Upper lobe of left lung (tissue), 6 donors: ENCODE measurements at places on chromosomes 2 and 18. TPM values are rescaled to one million over a fixed set of nuclear protein-coding genes. Genes with fewer than 3 reads are reported as not detected.
A peak's percentile ranks its signal among the peaks of the same experiment; 100 is the strongest.

The CXXC1 gene
- 88.1 TPM for total RNA-seq

The IRS1 gene
- total RNA-seq, result 11.5 TPM

The PID1 gene
- 33.9 TPM for total RNA-seq

The C2orf66 gene
- total RNA-seq, result not detected

The ZNF804A gene
- 0.59 TPM for total RNA-seq

The CWC22 gene
- 16.0 TPM for total RNA-seq

The SAG gene
- not detected for total RNA-seq

The TFCP2L1 gene
- 37.7 TPM for total RNA-seq

GRCh38 chr18:46464926-46465655 lies 191.9 kb downstream of the LOXHD1 start:
- no peak overlapping the region for H3K27ac ChIP-seq
- no peak for DNase-seq
- no peaks in the 10 kb centered on the region for H3K27me3 ChIP-seq
- H3K4me3 ChIP-seq, result no peak overlapping the region
- no peaks in the 10 kb centered on the region for H3K36me3 ChIP-seq

- no peaks in the 10 kb centered on the region for H3K36me3 ChIP-seq
- no peak overlapping the region for H3K4me3 ChIP-seq
- no peak overlapping the region for H3K27ac ChIP-seq
- DNase-seq, result no peak
- no peaks in the 10 kb centered on the region for H3K27me3 ChIP-seq
Observed at GRCh38 chr18:10131081-10131459, 217.3 kb downstream of the VAPA start.

GRCh38 chr2:182259629-182260150 lies 167.1 kb downstream of the PDE1A start:
- H3K27ac ChIP-seq, result no peak overlapping the region
- no peaks in the 10 kb centered on the region for H3K4me1 ChIP-seq
- no peak for DNase-seq
- H3K4me3 ChIP-seq, result no peak overlapping the region

- H3K27me3 ChIP-seq, result no peaks in the 10 kb centered on the region
- H3K4me1 ChIP-seq, result no peaks in the 10 kb centered on the region
- H3K4me3 ChIP-seq, result no peak overlapping the region
- H3K27ac ChIP-seq, result no peak overlapping the region
Observed at GRCh38 chr18:12748671-12749070, 45.8 kb downstream of the PSMG2 start.

DNA sequence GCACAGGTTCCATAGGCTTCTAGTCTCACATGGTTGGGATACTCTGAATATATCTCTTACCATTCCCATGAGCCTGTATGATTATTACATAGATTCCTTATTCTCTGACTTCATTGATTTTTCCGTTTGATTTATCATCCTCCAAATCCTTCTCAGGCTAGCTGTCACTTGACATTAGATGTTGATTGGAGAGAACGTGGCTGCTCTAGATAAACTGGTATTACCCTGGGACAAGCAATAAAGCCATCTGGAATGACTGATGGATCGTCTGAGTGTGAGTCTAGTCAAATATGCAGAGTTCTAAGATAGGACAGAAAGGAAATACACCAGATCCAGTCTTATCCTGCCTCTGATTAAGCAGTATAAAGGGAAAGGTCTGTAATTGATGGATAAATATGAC lies 325.6 kb upstream of the EPHA4 start:
- DNase-seq, result no peak
- no peak overlapping the region for H3K4me3 ChIP-seq
- no peaks in the 10 kb centered on the region for H3K36me3 ChIP-seq
- no peak overlapping the region for H3K27ac ChIP-seq
- no peaks in the 10 kb centered on the region for H3K27me3 ChIP-seq

- H3K36me3 ChIP-seq, result no peaks in the 10 kb centered on the region
- H3K4me1 ChIP-seq, result peaks cover 57% of the 10 kb centered on the region
- no peak for DNase-seq
- no peaks in the 10 kb centered on the region for H3K27me3 ChIP-seq
- H3K27ac ChIP-seq, result peak overlapping the region; percentile 93
- peak overlapping the region; percentile 89 for H3K4me3 ChIP-seq
Observed at GRCh38 chr2:222862106-222862908, 1.5 kb downstream of the ACSL3 start.

GRCh38 chr2:190625691-190626090 lies 23.2 kb upstream of the NAB1 start:
- no peak overlapping the region for H3K4me3 ChIP-seq

- H3K36me3 ChIP-seq, result no peaks in the 10 kb centered on the region
- DNase-seq, result no peak
Observed at GRCh38 chr18:7579176-7579917, 12.2 kb downstream of the PTPRM start.

- no peaks in the 10 kb centered on the region for H3K36me3 ChIP-seq
- DNase-seq, result no peak
- H3K27me3 ChIP-seq, result no peaks in the 10 kb centered on the region
- peaks cover 9% of the 10 kb centered on the region for H3K4me1 ChIP-seq
Observed at GRCh38 chr18:7577706-7578105, 10.6 kb downstream of the PTPRM start.

- H3K36me3 ChIP-seq, result no peaks in the 10 kb centered on the region
- no peak for DNase-seq
- no peaks in the 10 kb centered on the region for H3K27me3 ChIP-seq
- H3K4me3 ChIP-seq, result no peak overlapping the region
Observed at GRCh38 chr2:67036444-67036843, 360.7 kb upstream of the ETAA1 start.

DNA sequence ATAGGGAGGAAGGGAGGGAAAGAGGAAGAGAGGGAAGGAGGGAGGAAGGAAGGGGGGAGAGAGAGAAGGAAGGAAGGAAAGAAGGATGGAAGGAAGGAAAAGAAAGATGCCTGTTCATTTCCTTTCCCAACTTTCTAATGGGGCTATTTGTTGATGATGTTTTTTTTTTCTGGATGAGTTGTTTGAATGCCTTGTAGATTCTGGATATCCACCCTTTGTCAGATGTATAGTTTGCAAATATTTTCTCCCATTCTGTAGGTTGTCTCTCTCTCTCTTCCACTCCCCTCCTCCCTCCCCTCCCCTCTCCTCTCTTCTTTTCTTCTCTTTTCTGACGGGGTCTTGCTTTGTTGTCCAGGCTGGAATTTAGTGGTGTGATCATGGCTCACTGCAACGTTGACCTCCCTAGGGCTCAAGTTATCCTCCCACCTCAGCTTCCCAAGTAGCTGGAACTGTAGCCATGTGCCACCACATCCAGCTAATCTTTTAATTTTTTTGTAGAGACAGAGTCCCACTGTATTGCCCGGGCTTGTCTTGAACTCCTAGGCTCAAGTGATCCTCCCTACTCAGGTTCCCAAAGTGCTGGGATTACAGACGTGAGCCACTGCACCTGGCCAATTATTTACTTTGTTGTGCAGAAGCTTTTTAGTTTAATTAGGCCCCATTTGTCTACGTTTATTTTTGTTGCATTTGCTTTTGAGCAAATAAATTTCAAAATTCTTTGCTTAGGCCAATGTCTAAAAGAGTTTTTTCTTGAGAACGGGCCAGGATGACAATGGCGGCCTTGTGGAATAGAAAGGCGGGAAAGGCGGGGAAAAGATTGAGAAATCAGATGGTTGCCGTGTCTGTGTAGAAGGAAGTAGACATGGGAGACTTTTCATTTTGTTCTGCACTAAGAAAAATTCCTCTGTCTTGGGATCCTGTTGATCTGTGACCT lies 57.3 kb upstream of the FAM117B start:
- DNase-seq, result no peak
- no peaks in the 10 kb centered on the region for H3K36me3 ChIP-seq
- H3K27ac ChIP-seq, result no peak overlapping the region
- H3K27me3 ChIP-seq, result no peaks in the 10 kb centered on the region
- H3K4me1 ChIP-seq, result no peaks in the 10 kb centered on the region

GRCh38 chr2:204143216-204144014 lies 206.9 kb downstream of the ICOS start:
- DNase-seq, result no peak
- no peak overlapping the region for H3K27ac ChIP-seq
- H3K4me3 ChIP-seq, result no peak overlapping the region
- H3K36me3 ChIP-seq, result no peaks in the 10 kb centered on the region
- H3K27me3 ChIP-seq, result no peaks in the 10 kb centered on the region

DNA sequence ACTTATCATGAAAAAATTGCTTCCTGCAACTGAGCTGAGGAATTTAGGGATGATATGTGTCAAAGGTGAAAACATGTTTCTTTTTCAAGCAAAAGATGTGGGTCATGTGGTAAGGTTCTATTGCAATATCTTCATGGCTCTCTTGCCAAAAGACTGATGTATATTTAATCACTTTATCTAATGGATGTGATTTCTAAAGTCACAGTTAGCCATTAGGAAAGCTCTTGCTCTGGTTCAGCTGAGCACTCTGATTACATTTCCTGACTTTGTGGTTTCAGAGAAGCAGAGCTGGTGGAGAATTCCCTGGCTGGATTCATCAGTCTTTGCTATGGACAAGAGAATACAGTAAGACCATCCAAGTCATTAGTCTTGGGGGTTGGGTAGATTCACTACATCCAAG lies 24.4 kb downstream of the SCN9A start:
- H3K36me3 ChIP-seq, result no peaks in the 10 kb centered on the region
- no peaks in the 10 kb centered on the region for H3K4me1 ChIP-seq
- no peak for DNase-seq
- no peak overlapping the region for H3K4me3 ChIP-seq
- H3K27ac ChIP-seq, result no peak overlapping the region

DNA sequence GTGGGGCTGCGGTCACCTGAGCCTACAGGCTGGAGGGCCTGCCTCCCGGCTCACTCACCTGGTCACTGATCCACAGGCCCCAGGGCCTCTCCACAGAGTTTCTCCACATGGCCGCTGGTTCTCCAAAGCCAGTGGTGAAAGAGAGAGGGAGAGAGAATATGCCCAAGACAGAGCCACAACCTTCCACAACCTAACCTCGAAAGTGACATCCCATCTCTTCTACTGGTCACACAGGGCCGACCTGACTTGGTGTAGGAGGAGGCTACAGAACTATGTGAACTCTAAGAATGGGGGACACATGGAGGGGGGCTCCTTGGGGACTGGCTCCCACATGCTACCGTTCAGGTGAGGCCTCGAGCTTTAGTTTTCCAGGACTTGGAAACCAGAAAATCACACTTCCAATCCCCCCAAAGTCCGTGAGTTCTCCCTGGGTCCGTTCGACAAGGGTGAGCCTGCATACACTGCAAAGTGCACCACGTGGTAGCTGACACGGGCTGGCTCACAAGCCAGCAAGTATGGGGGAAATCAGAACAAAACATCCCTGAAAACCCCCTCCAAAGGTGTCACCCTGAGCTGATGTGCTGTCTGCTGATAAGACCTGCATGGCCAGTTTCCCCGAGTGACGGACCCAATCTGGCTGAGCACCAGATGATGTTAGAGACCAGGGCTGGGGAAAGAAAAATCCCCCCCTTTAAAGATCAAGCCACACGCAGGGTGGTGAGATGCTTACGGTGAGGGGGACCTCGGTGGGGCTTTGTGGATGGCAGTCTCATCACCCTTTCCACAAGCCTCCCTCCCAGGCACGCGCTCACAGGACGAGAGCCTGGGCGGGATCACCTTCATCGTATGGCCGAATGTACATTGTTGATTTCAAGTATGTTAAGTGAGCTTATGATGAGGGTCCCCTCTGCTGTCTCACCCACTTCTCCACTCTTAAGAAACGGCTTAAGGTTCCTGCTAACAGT lies 54.2 kb upstream of the SEMA4C start:
- H3K27me3 ChIP-seq, result no peaks in the 10 kb centered on the region
- no peak overlapping the region for H3K27ac ChIP-seq
- DNase-seq, result no peak
- H3K4me3 ChIP-seq, result no peak overlapping the region
- no peaks in the 10 kb centered on the region for H3K36me3 ChIP-seq
- peaks cover 12% of the 10 kb centered on the region for H3K4me1 ChIP-seq

- no peaks in the 10 kb centered on the region for H3K4me1 ChIP-seq
- no peak for DNase-seq
- no peaks in the 10 kb centered on the region for H3K27me3 ChIP-seq
Observed at GRCh38 chr2:126796931-126797621, 101.6 kb upstream of the TEX51 start.

DNA sequence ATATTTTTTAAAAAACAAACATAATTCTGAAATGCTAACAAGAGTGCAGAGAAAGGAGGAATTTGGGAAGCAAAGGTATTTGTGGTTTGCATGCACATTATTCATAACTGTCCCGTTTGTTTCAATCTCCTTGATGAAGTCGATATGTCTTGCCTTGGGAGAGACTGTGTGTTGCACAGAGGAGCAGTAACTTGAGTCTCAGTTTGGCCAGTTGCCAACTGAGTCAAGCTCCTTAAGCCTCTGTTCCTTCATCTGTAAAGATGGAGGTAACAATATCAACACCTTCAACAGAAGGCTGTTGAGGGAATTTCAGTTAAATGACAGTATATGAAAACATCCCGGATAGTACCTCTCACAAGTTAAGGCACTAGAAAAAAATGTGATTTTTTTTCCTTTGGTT lies 226.2 kb downstream of the ASXL3 start:
- H3K27ac ChIP-seq, result no peak overlapping the region
- no peaks in the 10 kb centered on the region for H3K4me1 ChIP-seq
- no peaks in the 10 kb centered on the region for H3K27me3 ChIP-seq
- DNase-seq, result no peak
- no peak overlapping the region for H3K4me3 ChIP-seq
- no peaks in the 10 kb centered on the region for H3K36me3 ChIP-seq

- H3K4me1 ChIP-seq, result peaks cover 26% of the 10 kb centered on the region
- no peak overlapping the region for H3K27ac ChIP-seq
- no peak for DNase-seq
- H3K4me3 ChIP-seq, result no peak overlapping the region
Observed at GRCh38 chr2:42881732-42882131, 89.3 kb upstream of the HAAO start.

- no peak for DNase-seq
- no peaks in the 10 kb centered on the region for H3K27me3 ChIP-seq
- no peak overlapping the region for H3K27ac ChIP-seq
- H3K36me3 ChIP-seq, result no peaks in the 10 kb centered on the region
Observed at GRCh38 chr2:70664525-70664924, 103.5 kb downstream of the ADD2 start.

- no peak for DNase-seq
- no peak overlapping the region for H3K4me3 ChIP-seq
- H3K27me3 ChIP-seq, result no peaks in the 10 kb centered on the region
- H3K27ac ChIP-seq, result no peak overlapping the region
- H3K36me3 ChIP-seq, result no peaks in the 10 kb centered on the region
Observed at GRCh38 chr2:120823551-120823950, 87.9 kb downstream of the GLI2 start.

DNA sequence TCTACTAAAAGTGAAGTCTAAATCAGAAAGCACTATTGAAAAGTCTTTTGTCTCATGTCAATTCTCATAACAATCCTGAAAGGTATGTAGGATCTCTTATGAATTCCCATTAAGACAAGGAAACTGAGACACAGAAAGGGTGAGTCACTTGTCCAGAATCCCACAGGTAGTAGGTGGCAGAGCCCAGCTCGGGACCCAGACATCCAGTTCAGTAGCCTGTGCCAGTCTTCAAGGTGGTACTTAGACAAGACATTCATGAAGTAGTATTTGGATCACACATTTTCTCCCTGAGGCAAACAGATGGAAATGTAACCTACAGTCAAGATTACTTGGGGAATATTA lies 14.8 kb upstream of the PARD3B start:
- H3K27ac ChIP-seq, result no peak overlapping the region
- no peaks in the 10 kb centered on the region for H3K36me3 ChIP-seq
- no peak for DNase-seq
- no peak overlapping the region for H3K4me3 ChIP-seq
- H3K27me3 ChIP-seq, result no peaks in the 10 kb centered on the region
